Upper lobe of left lung (tissue), 6 donors: ENCODE measurements at places on chromosomes 16 and 17. TPM values are rescaled to one million over a fixed set of nuclear protein-coding genes. Genes with fewer than 3 reads are reported as not detected.

DNA sequence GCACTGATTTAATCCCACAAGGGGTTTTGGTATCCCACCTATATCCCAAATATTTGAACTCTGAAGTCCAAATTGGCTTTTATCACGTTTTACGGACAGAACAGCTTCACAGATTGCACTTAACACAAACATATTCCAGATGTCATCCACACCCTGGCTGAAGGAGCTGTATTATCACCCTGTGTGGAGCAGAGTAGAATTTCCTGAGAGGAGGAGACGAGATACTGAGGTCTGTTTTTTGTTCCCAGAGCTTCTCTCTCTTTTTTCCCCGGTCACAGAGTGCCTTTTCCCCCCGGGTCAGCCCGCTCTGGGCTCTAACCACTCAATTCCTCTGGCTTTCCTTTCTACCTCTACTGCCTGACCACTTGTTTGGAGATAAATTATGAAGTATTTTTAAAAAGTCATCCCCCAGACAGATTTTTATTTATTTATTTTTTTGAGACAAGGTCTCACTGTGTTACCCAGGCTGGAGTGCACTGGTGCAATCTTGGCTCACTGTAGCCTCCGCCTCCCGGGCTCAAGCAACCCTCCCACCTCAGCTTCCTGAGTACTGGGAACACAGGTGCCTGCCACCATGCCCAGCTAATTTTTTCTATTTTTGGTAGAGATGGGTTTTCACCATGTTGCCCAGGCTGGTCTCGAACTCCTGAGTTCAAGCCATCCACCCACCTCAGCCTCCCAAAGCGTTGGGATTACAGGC lies 30.7 kb downstream of the DNAH2 start:
- DNase-seq: no peak

DNA sequence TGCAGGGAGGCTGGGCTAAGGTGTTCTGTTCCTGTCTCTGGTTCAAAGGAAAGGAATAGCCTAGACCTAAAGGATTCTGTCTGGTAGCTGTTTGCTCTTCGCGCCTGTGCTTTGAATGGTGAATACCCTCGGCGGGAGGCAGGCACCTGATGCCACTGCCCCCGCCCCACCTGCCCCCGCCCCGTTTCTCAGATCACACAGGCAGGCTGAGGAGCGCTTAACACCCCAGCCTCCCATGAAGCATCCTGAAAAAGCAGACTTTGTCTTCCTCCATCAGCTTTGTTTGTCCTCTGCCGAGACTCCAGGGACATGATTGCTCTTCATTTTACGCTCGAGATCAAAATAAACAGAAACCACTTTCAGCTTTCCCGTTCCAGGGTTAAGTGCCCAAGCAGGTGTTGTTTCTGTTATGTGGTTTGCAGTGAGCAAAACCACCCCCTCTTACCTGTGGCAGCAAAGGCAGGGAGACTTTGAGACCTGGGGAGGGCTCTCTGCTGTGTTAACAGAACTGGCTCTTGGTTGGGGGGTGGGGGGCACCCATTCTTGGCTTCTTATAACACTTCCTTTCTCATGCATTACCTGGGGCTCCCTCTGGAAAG lies 452.1 kb downstream of the WWOX start:
- H3K36me3 ChIP-seq: no peaks in the 10 kb centered on the region
- H3K4me1 ChIP-seq: peaks cover 11% of the 10 kb centered on the region
- peak; percentile 6 for DNase-seq
- no peak overlapping the region for H3K4me3 ChIP-seq
- no peaks in the 10 kb centered on the region for H3K27me3 ChIP-seq
- H3K27ac ChIP-seq: no peak overlapping the region

DNA sequence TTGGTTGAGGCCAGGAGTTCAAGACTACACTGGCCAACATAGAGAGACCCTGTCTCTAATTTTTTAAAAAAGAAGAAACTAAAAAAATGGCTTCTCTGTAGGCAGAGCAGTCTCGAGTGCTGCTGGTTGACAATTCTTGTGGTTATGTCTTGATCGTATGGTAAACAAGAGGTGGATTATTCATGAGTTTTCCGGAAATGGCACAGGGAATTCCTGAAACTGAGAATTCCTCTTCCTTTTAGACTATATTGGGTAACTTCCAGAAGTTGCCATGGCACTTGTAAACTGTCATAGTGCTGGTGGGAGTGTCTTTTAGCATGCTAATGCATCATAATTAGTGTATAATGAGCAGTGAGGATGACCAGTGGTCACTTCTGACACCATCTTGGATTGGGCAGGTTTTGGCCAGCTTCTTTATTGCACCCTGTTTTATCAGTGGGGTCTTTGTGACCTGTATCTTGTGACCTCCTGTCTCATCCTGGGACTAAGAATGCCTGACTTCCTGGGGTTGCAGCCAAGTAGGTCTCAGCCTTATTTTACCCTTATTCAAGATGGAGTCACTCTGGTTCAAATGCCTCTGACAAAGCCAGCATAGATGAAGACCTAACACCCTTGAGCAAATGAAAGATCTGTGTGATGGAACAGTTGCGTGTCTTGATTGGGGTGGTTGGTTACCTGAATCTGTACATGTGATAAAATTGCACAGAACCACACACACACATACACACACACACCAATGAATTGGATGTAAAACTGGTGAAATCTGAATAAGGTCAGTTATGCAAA lies 30.2 kb downstream of the BMERB1 start:
- H3K4me1 ChIP-seq: no peaks in the 10 kb centered on the region
- H3K36me3 ChIP-seq: no peaks in the 10 kb centered on the region
- no peaks in the 10 kb centered on the region for H3K27me3 ChIP-seq

DNA sequence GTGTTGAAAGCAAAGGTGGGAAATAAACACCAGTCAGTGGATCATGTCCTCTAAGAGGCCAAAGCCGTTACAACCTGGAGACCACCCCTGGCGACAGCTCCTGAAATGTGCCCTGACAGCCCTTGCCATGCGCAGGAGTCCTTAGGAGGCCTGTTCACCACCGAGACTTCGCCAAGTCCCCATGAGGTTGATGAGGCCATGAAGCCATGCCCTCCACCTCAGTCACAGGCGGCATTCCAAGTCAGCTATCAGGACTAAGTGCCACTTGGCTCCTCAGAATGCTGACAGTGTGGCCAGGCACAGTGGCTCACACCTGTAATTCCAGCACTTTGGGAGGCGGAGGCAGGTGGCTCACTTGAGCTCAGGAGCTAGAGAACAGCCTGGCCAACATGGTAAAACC lies 27.1 kb downstream of the ADAM11 start:
- H3K4me1 ChIP-seq: peaks cover 23% of the 10 kb centered on the region
- DNase-seq: peak; percentile 66
- H3K36me3 ChIP-seq: no peaks in the 10 kb centered on the region
- no peak overlapping the region for H3K4me3 ChIP-seq
- H3K27ac ChIP-seq: no peak overlapping the region

DNA sequence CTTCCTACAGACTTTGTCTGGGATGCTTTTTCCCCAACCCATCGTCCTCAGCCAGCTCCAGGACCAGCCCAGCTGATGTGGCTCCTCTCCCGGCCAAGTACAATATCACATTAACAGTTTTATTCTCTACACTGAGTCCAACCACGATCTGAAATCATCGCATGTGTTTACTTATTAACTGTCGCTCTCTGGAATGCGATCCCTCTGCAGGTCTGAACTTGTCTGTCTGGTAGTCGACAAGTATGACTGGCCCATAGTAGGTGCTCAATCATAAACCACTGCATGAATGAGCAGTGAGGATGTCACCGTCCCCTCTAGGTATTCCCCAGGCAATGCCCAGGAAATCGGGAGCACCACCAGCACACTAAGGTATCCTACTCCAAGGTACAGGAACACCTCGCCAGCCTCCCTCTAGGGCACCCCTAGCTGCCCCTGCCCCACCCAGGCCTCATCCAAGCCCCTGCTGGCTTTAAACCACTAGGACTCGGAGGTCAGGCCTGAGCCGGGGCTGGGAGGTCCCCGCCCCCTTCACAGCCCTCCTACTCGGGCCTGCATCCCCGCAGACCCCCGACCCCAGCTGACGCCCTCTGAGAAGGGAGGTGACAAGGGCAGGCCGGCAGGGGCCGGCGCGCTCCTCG lies 27.7 kb downstream of the RTN4RL1 start:
- peaks cover 35% of the 10 kb centered on the region for H3K4me1 ChIP-seq
- H3K4me3 ChIP-seq: peak overlapping the region; percentile 51
- H3K27ac ChIP-seq: peak overlapping the region; percentile 45

GRCh38 chr16:2836646-2837508 lies 6.8 kb downstream of the ZG16B start:
- no peak overlapping the region for H3K4me3 ChIP-seq
- no peaks in the 10 kb centered on the region for H3K27me3 ChIP-seq
- peaks cover 10% of the 10 kb centered on the region for H3K4me1 ChIP-seq
- H3K27ac ChIP-seq: peak overlapping the region; percentile 52
- H3K36me3 ChIP-seq: no peaks in the 10 kb centered on the region
- no peak for DNase-seq

GRCh38 chr17:77688369-77688768 lies 270.1 kb upstream of the TNRC6C start:
- H3K27ac ChIP-seq: no peak overlapping the region
- no peaks in the 10 kb centered on the region for H3K36me3 ChIP-seq

GRCh38 chr16:54241525-54241924 lies 45.1 kb downstream of the IRX3 start:
- H3K36me3 ChIP-seq: no peaks in the 10 kb centered on the region
- no peak overlapping the region for H3K27ac ChIP-seq
- no peaks in the 10 kb centered on the region for H3K27me3 ChIP-seq

DNA sequence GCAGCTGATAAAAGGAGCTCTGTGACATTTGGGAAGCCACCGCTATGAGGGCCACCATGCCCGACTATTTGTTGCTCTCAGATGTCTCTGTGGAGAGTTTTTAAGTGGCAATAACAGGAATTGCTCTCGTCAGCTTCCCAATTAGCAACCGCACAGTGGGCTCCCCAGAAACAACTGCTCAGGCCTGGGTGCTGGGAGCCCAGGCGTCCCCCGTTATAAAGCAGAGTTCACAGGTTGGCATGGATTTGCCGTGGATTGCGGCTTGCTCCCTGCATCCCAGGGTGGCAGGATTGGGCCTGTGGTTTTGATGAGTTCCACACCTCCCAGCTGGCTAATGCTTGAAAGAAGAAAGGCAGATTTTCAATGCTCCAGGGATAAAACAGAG lies 289.9 kb downstream of the CPPED1 start:
- H3K27me3 ChIP-seq: no peaks in the 10 kb centered on the region
- no peaks in the 10 kb centered on the region for H3K4me1 ChIP-seq
- H3K4me3 ChIP-seq: no peak overlapping the region
- no peak for DNase-seq
- H3K36me3 ChIP-seq: no peaks in the 10 kb centered on the region

- no peaks in the 10 kb centered on the region for H3K36me3 ChIP-seq
- no peaks in the 10 kb centered on the region for H3K4me1 ChIP-seq
- no peak for DNase-seq
- H3K27ac ChIP-seq: no peak overlapping the region
- H3K27me3 ChIP-seq: no peaks in the 10 kb centered on the region
Observed at GRCh38 chr17:79870540-79870939, 31.3 kb upstream of the CBX4 start.

The GAST gene
- total RNA-seq: not detected

The SMIM36 gene
- not detected for total RNA-seq

The ERI2 gene
- 12.4 TPM for total RNA-seq
